ENCODE measurements at places on chromosomes 7 and 10. TPM values are rescaled to one million over a fixed set of nuclear protein-coding genes. Genes with fewer than 3 reads are reported as not detected.

The CCAR1 gene
- total RNA-seq = 118 TPM

The RABGEF1 gene
- 18.9 TPM for total RNA-seq

DNA sequence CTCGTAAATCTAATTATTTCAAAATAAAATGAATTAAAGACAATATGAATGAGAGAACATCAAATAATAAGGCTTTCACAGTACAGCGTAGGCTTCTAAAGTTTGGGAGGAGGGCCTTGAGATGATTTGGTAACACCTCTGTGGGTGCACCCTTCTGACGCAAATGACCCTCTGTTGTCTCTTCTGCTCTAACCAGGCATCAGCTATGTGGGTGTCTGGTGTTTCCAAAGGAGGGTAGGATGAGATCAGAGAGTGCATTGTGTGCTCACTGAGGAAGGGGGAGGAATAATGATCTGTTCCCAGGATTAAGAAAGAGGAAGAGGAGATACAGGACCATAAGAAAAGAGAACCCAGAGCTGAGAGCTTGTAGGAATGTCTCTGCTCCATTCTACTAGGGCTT lies 420.4 kb downstream of the SDK1 start:
- DNase-seq = no peak

- no peak for DNase-seq
Observed at GRCh38 chr7:1478480-1478879, 19.2 kb upstream of the MICALL2 start.

DNA sequence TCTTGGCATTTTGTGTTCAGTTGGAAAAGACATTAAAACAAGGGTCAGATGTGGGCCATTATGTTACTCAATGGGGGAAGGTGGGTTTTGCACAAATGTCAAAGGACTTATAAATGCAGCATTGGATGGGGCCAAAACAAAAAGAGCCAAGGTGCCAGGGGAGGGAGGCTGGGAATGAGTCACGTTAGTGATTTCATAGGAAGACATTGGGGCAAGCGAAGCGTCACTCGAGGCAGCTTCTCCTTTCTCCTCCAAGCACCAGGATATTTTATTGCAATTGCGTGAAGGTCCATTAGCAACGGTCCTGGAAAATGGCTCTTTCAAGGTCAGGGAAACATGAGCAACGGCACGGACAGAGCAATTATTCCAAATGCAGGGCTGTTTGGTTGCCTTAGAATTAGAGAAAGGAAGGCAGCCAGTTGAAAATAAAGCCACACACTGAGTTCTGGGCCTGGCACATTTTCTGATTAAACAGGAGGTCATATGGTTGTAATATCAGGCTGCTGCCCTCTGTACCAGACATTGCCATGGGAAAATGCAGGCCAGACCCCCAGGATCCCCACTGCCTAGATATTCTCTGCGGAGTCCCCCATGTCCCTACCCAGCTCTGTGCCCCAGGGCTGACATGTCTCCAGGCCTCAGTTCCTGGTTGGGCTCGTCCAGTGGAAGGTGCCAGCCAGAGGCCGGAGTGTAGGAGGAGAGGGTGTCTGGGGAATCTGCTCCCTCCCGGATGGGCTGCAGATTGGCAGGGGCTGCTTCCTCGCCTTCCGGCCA lies 63.3 kb upstream of the NANOS1 start:
- no peak for DNase-seq

DNA sequence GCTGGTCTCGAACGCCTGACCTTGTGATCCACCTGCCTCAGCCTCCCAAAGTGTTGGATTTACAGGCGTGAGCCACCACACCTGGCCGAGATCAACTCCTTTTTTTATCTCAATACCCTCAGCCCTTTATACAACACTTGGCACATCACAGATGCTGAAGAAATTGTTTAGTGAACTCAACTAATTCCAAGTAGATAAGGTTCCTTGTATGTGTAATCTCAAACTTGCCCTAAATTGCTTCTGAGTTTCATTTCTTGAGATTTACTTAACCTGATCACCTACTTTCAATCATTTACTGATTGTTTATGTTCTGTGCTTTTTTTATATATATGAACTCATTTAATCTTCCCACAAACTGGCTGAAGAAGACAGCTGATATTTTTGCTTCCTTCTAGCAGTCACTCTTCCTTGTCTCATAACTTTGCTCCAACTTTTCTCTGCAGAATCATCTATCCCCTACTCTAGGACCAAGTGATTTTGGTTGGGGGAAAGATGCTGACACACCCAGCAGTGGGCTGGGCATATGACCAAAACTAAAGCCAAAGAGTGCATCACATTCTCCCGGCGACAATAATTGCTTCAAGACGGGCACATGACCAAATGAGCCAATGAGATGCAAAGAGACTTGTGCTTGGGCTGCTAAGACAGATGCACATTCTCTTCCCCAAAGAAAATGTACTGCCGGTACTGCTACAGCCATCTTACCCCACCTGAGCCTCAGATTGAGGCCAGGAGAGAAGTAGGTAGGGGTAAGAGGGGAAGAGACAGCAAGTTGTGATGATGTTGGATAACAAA lies 40.3 kb upstream of the ARID5B start:
- DNase-seq = no peak

DNA sequence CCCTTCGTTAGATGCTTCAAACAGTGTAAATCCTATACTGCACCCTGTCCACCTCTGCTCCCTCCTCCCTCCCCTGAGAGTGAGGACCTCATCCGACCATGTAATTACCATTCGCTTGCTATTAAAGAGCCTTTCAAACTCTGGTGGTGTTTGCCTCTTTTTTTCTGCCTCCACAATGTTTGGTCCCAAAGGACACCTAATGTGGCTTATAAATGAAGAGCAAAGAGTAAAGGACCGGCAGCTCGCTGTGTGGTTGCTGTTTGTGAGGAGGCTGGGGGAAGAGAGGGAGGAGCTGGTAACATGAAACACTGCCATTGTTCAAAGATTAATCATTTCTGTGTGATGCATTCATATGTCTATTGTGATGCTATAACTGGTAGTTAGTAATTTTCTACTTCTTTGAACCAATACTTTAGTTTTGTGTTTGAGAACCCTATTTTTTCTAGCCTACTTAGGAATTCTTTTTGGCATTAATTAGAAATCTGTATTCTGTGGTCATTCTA lies 27.9 kb downstream of the MTURN start:
- DNase-seq = no peak

DNA sequence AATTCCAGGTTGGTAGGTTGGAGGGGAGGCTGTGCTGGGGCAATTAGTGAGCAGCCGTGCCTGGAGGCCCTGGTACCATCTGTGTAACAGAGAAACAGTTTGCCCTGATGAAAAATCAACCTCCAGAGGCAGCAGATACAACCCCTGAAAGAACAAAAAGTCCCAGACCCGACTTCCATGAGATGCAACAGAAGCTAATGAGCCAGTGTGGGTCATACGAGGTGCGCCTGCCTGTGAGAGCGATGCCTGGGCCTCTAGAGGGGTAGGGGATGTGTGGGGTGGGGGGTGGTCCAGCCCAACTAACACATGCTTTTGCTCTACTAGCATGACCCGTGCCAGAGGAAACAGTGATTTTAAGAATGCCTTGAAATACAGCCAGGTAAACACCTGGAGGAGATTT lies 39.3 kb downstream of the CELF2 start:
- DNase-seq = no peak

The TMEM196 gene
- total RNA-seq = not detected

The H2BK1 gene
- total RNA-seq = not detected

GRCh38 chr10:52379287-52379686 lies 65.2 kb downstream of the DKK1 start:
- DNase-seq = no peak

DNA sequence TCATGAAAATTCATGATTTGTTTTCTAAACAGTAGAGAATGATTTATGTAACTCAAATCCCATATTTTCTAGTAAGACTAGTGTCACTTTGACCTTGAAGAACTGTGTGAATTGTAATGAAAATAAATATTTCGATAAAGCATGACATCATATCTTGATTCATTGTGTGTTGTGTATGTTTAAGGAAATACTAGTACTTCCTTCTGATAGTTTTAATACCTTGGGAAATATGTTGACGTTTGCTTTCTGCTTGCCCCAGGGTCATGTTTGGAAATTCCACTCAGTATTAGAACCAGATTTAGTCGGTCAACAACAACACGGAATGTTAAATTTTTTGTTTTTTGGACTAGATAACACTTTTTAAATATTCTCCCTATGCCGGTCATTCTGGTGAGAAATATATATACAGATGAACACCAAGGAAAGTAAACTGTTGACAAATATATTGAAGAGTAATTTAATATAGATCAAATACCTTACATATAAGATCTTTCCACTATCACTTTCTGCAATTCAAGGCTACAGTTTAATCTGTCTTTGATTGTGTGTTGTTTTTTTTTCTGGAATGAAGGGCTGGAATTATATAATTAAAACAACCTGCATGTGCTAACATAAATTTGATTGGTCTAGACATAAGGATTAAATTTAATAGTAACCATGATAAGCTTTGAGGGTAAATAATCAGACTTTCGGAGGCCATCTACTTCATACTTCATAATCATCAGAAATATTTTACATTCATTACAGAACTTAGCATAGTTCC lies 126.2 kb downstream of the MDFIC start:
- DNase-seq = no peak

The GPR37 gene
- not detected for total RNA-seq

- DNase-seq = no peak
Observed at GRCh38 chr7:66634816-66635215, 6.1 kb downstream of the KCTD7 start.

GRCh38 chr7:11315666-11316258 lies 342.1 kb downstream of the PHF14 start:
- DNase-seq = no peak

DNA sequence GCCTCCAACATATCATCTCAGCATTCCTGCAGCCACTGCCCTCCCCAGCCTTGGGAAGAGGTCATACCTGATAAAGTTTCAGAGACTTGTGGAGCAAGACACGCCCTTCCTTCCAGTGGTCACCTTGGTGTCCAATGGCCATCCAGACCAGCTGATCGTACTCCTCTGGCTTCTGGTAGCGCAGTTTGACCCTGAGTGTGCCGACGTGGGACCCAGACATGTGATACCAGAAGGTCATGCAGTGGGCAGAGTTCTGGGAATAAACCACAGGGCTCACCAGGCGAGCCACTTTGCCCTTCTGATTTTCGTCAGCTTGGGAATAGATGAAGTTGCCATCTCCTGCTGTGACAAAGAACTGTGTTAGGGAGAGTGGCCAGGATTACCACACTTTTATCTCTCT lies 148.3 kb downstream of the NRP1 start:
- DNase-seq = no peak

DNA sequence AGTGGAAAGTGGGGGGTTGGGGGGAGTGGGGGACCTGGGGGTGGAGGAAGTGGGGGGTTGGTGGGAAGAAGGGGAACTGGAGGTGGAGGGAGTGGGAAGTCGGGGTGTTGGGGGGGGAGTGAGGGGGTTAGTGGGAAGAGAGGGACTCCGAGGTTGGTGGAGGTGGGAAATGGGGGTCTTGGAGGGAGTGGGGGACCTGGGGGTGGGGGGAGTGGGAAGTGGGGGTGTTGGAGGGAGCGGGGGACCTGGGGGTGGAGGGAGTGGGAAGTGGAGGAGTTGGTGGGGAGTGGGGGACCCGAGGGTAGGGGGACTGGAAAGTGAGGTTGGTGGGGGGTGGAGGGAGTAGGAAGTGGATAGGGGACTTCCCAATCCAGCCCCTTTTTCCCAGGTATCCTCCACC lies 906 bp upstream of the MMD2 start:
- no peak for DNase-seq

- no peak for DNase-seq
Observed at GRCh38 chr7:150357771-150358427, 10.7 kb upstream of the REPIN1 start.

DNA sequence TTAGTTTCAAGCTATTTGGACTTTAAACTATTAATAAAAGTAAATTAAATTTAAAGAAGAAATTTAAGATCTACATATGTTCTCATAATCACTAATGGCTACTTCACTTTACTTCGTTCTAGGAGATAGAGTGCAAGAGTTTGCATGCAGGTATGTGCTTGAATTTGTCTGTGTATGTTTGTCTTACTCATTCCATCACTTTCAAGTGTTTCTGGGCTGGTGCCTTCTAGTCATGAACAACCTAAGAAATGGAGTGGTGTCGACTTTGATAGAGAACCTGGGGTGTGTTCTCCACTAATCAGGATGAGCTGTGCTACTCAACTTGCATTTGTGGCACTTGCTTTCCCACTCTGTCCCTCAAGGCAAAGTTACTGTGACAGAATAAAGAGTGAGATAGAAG lies 169.9 kb downstream of the KCND2 start:
- DNase-seq = no peak

DNA sequence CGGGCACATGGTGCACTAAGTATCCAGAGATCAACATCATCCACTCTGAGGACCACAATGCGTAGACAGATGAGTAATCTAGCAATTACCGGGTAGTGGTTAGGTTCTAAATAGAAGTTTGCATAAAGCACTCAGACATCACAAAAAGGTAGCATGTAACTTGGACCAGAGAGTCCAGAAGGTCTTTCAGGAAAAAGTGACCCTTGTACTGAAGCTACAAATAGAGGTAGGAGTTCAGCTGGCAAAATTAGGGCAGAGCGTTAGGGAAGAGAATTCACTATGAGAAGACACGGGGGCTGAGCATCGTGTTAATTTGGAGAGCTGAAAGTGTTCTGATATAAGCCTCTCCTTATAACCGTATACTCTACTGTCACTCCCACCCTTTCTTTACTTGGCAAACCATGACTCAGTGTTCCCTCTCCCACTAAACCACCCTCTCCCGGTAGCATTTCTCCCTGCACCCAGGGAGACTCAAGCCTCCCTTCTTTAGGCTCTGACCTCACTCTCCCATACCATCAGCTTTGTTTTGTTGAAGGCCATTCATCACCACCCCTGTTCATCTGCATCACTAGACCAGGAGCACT lies 222.2 kb upstream of the FZD1 start:
- no peak for DNase-seq

GRCh38 chr10:118827466-118828155 lies 72.8 kb upstream of the CACUL1 start:
- DNase-seq = no peak

The PGAM2 gene
- 0.43 TPM for total RNA-seq

Data from activated naive CD8-positive, alpha-beta T cell treated with anti-CD3 and anti-CD28 coated beads for 36 hours (primary cell).